ENCODE measurements at places on chromosomes 7 and 10.

- DNase-seq: no peak
Measured at GRCh38 chr7:149087376-149087775, 3.1 kb downstream of the ZNF786 start.

GRCh38 chr7:121545418-121545817 lies 149.3 kb upstream of the FAM3C start:
- DNase-seq: no peak

GRCh38 chr10:6973899-6974298 lies 393.8 kb upstream of the PRKCQ start:
- DNase-seq: no peak

- DNase-seq: no peak
Measured at GRCh38 chr10:28800144-28800543, 122.8 kb downstream of the BAMBI start.

DNA sequence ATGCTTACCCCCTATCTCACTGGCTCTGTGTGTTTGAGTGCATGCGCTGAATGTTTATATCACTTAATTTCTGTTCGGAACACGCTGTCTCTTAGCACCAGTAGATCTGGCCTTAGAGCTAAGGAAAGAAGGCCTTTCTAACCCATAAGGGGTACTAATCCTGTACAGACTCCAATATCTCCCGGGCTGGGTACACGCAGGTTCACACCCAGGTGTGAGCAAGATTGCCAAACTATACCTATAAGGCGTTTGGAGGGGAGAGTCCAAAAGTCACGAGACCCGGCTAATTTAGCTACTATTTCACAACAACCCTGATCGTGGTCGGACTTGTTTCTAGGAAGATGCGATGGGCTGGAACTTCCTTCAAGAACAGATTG lies 727 bp upstream of the PDSS1 start:
- no peak for DNase-seq

- DNase-seq: no peak
Measured at GRCh38 chr7:23687011-23687410, 7.0 kb downstream of the FAM221A start.

DNA sequence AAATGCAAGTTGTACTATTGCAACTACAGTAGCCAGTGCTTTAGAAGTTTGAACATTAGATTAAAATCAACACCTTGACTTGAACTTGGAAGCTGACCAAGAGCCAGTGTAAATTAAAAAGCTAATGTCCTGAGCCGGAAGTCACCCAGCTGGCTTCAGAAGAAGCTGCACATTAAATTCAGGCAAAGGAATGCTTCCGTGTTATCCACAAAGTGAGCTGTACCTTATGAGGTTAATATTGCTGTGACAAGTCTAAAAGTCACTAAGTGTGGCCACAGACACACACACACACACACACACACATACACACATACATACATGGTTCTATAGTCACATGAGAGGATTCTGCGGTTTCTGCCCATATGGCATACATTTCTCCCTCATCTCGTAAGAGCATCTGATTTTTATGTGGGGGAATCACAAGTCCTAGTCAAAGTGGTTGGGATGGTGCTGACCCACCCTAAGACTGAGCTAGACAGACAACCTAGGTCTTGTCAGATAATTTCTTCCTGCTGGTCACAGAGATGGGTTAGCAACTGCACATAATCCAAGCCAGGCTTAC lies 612.9 kb downstream of the SORCS1 start:
- no peak for DNase-seq
